ENCODE measurements at places on chromosomes 11 and 22.

- DNase-seq, result no peak
Measured at GRCh38 chr11:117544130-117544800, 216.6 kb downstream of the CEP164 start.

DNA sequence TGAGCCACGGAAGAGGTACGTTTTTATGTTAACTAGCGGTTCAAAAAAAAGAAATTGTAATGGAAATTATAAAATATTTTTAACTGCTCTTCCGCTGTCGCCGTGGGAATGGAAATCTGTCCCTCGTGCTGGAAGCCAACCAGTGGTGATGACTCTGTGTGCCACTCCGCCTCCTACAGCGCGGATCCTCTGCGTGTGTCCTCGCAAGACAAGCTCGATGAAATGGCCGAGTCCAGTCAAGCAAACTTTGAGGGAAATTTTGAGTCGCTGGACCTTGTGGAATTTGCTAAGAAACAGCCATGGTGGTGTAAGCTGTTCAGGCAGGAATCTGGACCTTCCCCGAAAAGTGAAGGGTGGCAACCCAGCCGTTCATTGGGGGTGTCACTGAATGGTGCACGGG lies 2.9 kb upstream of the CBX7 start:
- no peak for DNase-seq

- no peak for DNase-seq
Measured at GRCh38 chr11:95831198-95831883, 41.0 kb downstream of the CEP57 start.

- no peak for DNase-seq
Measured at GRCh38 chr22:42283278-42284201, 13.1 kb upstream of the TCF20 start.

GRCh38 chr22:23072077-23072910 lies 2.0 kb downstream of the GNAZ start:
- no peak for DNase-seq

- DNase-seq, result no peak
Measured at GRCh38 chr22:38694940-38695339, 5.8 kb downstream of the JOSD1 start.

DNA sequence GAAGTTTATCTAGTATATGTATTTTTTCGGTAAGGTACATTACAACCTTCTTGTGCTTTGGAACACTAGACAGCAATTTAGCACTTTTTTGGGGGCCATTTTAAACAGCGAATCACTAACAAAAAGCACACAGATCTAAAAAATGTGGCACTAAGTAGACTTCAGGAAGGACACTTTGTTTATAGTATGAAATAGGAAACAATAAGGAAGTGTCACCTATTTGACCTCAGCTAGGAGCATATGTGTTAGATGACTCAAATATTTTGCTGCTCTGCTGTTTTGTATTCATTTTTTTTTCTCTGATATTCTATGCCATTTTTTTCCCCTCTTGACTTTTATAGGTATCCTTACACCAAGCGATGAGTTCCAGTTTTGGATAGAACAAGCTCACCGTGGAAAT lies 5.6 kb downstream of the DYNC2H1 start:
- no peak for DNase-seq

GRCh38 chr11:71548716-71549151 lies 514 bp downstream of the KRTAP5-9 start:
- no peak for DNase-seq

- no peak for DNase-seq
Measured at GRCh38 chr11:10722307-10722706, 28.7 kb upstream of the CTR9 start.

- DNase-seq, result no peak
Measured at GRCh38 chr11:110564676-110565356, 135.1 kb downstream of the FDX1 start.

DNA sequence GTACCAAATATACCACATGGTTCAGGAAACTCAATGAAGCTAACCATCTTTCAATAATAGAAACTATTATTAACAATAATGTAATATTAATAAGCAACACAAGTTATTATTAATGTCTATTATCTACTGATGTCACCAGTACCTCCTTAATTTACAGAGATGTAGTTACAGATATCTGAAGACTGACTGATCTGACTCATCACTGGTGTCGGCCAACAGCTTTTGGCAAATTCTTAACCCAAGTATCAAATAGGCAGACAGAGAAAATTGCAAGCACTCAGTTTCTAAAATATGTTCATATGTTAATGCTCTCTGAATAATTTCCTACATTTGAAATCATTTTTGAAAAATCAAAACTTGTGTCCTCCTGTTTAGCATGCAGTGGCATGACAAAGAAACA lies 100.4 kb upstream of the DDI1 start:
- DNase-seq, result no peak
